IMR-90 (cell line): ENCODE measurements at places on chromosomes 3 and 15. TPM values are rescaled to one million over a fixed set of nuclear protein-coding genes. Genes with fewer than 3 reads are reported as not detected.

DNA sequence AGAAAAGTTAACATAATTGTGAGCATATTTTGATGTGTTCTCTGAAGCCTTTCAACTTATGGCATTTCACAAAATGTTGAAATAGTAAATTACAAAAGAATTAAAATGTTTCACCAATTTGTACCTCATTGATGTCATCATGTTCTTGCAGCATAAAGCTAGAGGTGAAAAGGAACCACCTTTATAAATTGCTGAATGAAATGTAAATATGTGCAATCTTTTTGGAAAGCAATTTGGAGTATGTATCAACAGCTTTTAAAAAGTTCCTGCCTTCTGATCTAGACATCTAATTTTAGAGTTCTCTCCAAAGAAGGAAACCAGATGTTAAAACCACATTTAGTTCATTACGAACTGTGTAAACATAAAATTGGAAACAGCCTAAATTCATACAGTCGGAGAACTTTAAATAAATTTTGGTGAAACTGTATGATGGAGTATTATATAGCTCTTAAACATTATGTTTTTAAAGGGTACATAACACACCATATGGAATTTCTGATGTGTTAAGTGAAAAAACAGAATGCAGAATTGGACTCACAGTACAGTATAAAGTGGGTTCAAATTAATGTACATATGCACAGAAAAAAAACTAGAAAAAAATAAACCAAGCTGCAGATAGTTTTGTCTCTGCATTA, 311.2 kb upstream of the NAALADL2 start:
- DNase-seq, result peak; percentile 28
- H3K4me1 ChIP-seq, result no peaks in the 10 kb centered on the region; the same call in 1 of the 2 replicates
- no peaks in the 10 kb centered on the region for H3K36me3 ChIP-seq
- no peaks in the 10 kb centered on the region for H3K27me3 ChIP-seq

- peak; percentile 58 for DNase-seq
- H3K27me3 ChIP-seq, result no peaks in the 10 kb centered on the region
- peaks cover 48% of the 10 kb centered on the region for H3K36me3 ChIP-seq
- H3K4me3 ChIP-seq, result no peak overlapping the region
Observed at GRCh38 chr15:48472756-48473155, 141.5 kb downstream of the DUT start.

GRCh38 chr3:186493525-186494255, 50.5 kb downstream of the CRYGS start:
- no peak overlapping the region for H3K4me3 ChIP-seq
- H3K27me3 ChIP-seq, result peaks cover 20% of the 10 kb centered on the region
- no peaks in the 10 kb centered on the region for H3K36me3 ChIP-seq
- H3K27ac ChIP-seq, result no peak overlapping the region
- DNase-seq, result peak; percentile 59

GRCh38 chr3:23254835-23255234, 51.7 kb downstream of the UBE2E2 start:
- no peaks in the 10 kb centered on the region for H3K36me3 ChIP-seq
- no peaks in the 10 kb centered on the region; the same call in 1 of the 2 replicates for H3K4me1 ChIP-seq
- H3K27ac ChIP-seq, result no peak overlapping the region
- H3K4me3 ChIP-seq, result no peak overlapping the region

GRCh38 chr3:70951316-70951715, 632.2 kb downstream of the FOXP1 start:
- no peaks in the 10 kb centered on the region; the same call in 1 of the 2 replicates for H3K4me1 ChIP-seq
- no peak overlapping the region for H3K27ac ChIP-seq
- no peak overlapping the region for H3K4me3 ChIP-seq

The ARL14 gene
- under 0.01 and 0.18 TPM in 2 replicates for total RNA-seq

- DNase-seq, result no peak
- no peak overlapping the region for H3K4me3 ChIP-seq
- no peaks in the 10 kb centered on the region for H3K4me1 ChIP-seq
- no peaks in the 10 kb centered on the region for H3K36me3 ChIP-seq
Observed at GRCh38 chr3:132174500-132174899, 139.7 kb upstream of the CPNE4 start.

DNA sequence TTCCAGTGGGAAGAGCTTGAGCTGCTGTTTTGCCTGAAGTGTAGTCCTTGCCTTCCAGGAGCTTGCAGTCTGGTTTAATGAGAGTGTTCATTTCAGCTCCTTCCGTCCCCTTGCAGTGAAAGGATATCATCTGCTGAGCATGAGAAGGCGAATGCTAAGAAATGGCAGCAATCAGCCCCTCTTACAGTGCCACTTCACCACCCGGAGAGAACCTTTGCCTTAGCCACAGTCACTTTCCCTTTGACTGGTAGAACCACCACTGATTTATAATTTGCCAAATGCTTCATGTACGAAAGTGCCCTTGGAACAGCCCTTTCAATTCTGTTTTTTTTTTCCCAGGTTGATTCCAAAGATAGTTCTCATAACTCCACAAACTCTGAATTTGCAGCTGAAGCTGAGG, 11.5 kb downstream of the TATDN2 start:
- no peak for DNase-seq
- H3K27ac ChIP-seq, result no peak overlapping the region
- no peaks in the 10 kb centered on the region for H3K27me3 ChIP-seq
- no peak overlapping the region for H3K4me3 ChIP-seq

- no peaks in the 10 kb centered on the region for H3K4me1 ChIP-seq
- no peaks in the 10 kb centered on the region for H3K27me3 ChIP-seq
- H3K27ac ChIP-seq, result no peak overlapping the region
- H3K36me3 ChIP-seq, result no peaks in the 10 kb centered on the region
- no peak overlapping the region for H3K4me3 ChIP-seq
Observed at GRCh38 chr15:83999396-84000135, 236.0 kb upstream of the GOLGA6L4 start.

GRCh38 chr3:109874896-109875708, 537.8 kb upstream of the DPPA4 start:
- no peaks in the 10 kb centered on the region for H3K36me3 ChIP-seq
- peak; percentile 2 for DNase-seq
- H3K27ac ChIP-seq, result no peak overlapping the region
- no peaks in the 10 kb centered on the region for H3K4me1 ChIP-seq

The LYZL4 gene
- not detected in 2 replicates for total RNA-seq

DNA sequence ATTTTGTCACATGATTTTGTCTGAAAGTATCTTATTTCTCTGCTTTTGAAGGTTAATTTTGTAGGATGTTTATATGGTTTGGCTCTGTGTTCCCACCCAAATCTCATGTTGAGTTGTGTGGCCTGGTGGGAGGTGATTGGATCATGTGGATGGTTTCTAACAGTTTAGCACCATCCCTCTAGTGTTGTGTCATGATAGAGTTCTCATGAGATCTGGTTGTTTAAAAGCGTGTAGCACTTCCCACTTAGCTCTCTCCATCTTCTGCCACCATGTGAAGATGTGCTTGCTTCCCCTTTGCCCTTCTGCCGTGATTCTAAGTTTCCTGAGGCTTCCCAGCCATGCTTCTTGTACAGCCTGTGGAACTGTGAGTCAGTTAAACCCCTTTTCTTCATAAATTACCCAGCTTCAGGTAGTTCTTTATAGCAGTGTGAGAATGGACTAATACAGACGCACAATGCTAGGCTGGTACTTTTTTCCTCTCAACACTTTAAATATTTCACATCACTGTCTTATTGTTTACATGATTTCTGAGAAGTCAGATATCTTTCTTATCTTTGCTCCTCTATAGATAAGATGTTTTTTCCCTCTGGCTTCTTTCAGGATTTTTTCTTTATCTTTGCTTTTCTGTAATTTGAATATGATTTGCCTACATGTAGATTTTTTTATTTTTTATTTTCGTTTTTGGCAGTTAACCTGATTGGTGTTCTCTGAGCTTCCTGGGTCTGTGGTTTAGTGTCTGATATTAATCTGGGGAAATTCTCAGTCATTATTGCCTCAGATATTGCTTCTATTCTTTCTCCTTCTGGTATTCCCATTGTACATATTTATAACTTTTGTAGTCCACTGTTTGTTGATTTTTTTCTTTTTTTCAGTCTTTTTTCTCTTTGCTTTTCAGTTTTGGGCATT, 22.2 kb downstream of the BTD start:
- H3K27me3 ChIP-seq, result no peaks in the 10 kb centered on the region
- H3K36me3 ChIP-seq, result no peaks in the 10 kb centered on the region
- H3K4me1 ChIP-seq, result no peaks in the 10 kb centered on the region

DNA sequence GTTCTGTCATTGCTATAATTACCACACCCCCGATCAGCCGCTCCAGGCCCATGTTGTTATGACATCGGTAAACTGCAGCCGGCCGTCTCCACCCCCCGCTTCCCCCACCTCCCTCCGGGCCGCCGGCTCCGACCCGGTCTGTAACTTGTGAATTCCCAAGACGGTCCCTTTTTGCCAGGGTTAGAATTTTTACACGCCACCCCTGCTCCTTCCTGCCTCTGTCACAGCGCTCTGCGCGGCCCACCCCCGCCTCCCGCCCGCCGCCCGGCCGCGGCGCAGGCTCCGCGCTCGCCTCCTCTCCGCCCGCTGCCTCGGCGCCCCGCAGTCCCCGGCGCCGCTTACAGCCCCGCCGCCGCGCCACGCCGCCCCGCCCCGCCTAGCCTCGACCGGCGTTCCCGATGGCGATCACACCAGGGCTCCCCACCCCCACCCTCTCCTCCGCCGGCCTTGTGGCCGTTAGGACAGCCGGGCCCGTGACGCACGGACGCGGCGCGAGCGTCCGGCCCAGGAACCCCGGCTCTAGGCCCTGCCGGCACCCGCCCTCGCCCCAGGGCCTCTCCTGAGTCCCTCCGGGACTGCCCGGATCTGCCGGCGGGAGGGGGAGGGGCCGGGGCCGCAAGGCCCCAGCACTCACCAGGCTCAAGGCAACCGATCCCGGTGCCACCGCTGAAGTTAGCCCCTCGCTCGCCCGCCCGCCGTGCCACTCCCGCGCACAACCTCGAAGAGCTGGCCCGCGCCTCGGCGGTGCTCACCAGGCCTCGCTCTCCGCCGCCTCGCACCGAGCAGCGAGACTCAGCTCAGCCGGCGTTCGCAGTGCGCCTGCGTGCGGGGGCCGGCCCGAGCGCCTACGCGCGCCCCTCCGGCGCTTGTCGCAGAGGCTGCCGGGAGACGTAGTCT, at the start of gene KPNA1:
TSS of gene KPNA1 (minus strand) at position 817 of the 897 bp plus-strand sequence. CDS start 18,374 bp downstream, outside the sequence.
- no peaks in the 10 kb centered on the region for H3K36me3 ChIP-seq
- H3K27ac ChIP-seq, result peak within 1 kb of the TSS; percentile 91
- DNase-seq, result peak; percentile 83
- H3K27me3 ChIP-seq, result no peaks in the 10 kb centered on the region
- 0 out of 2 replicates have a peak, but pooled peaks cover 3% of the 10 kb centered on the region for H3K4me1 ChIP-seq
- peak within 1 kb of the TSS; percentile 88 for H3K4me3 ChIP-seq

- no peaks in the 10 kb centered on the region; the same call in 1 of the 2 replicates for H3K27me3 ChIP-seq
- peak; percentile 63 for DNase-seq
- no peak overlapping the region for H3K4me3 ChIP-seq
- peak overlapping the region; percentile 79 for H3K27ac ChIP-seq
Observed at GRCh38 chr3:37812499-37812896, 49.2 kb upstream of the CTDSPL start.

DNA sequence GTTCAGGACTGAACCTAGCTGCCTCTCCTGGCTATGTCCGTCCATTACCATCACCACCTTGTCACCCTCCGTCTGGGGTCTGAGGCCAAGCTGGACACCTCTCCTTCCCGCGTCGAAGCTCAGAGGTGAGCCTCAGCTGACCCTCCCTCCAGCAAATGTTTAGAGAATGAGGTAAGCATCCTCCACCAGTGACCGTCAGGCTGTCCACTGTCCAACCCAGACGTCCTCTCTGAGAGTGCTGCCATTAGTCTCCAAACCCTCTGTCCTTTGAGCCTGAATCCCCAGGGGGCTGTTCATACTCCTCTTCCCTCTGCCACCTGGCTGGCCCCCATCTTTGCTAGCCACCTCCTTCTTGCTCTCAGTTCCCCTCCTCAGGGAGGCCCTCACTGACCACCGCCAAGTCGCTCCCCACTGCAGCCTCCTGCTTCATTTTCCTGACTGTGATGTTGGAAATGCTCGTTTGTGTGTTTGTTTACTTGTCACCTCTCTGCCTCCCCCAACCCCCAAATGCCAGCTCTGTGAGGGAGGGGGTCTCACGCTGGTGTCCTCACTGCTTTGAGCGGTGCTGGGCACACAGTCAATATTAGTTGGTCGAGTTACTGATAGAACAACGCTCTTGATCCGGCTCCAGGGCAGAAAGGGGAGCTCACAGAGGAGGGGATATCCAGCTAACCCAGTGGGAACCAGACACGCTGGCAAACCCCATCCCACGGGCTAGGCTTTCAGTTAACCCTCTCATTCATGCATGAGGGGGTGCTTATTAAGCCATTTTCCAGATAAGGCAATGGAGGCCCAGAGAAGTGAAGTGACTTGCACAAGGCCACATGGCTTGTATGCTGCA, 64.9 kb downstream of the IQSEC1 start:
- H3K4me3 ChIP-seq, result no peak overlapping the region
- no peaks in the 10 kb centered on the region; the same call in 1 of the 2 replicates for H3K4me1 ChIP-seq
- H3K27ac ChIP-seq, result no peak overlapping the region
- no peak for DNase-seq
- no peaks in the 10 kb centered on the region for H3K36me3 ChIP-seq

The GOLGA8A gene
- 4.7 and 5.3 TPM in 2 replicates for total RNA-seq

The PHLDB2 gene
- total RNA-seq, result 27.2 and 28.7 TPM in 2 replicates

DNA sequence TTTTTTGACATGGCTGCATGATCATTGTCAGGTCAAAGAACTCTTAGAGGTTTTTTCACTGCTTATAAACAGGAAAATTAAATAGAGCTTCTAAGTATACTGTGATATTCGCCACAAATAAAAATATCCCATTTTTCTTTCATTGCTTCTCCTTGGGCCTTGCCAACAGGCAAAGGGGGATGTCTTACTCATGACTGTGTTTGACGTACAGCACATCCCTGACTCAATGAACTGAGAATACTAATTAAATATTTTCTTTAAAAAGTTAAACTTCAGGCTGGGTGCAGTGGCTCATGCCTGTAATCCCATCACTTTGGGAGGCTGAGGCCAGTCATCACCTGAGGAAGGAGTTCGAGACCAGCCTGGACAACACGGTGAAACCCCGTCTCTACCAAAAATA, 41.4 kb upstream of the CCDC80 start:
- H3K36me3 ChIP-seq, result no peaks in the 10 kb centered on the region
- DNase-seq, result peak; percentile 64
- peaks cover 15% of the 10 kb centered on the region for H3K4me1 ChIP-seq
- H3K27me3 ChIP-seq, result no peaks in the 10 kb centered on the region
- no peak overlapping the region for H3K4me3 ChIP-seq

GRCh38 chr3:150495563-150496168, 50.6 kb downstream of the SERP1 start:
- H3K36me3 ChIP-seq, result no peaks in the 10 kb centered on the region
- no peaks in the 10 kb centered on the region for H3K27me3 ChIP-seq
- peak; percentile 60 for DNase-seq
- no peak overlapping the region for H3K4me3 ChIP-seq
- peaks cover 2% of the 10 kb centered on the region; the same call in 1 of the 2 replicates for H3K4me1 ChIP-seq
- H3K27ac ChIP-seq, result no peak overlapping the region

The LMAN1L gene
- total RNA-seq, result not detected in 2 replicates

The FBXW12 gene
- total RNA-seq, result not detected in 2 replicates

DNA sequence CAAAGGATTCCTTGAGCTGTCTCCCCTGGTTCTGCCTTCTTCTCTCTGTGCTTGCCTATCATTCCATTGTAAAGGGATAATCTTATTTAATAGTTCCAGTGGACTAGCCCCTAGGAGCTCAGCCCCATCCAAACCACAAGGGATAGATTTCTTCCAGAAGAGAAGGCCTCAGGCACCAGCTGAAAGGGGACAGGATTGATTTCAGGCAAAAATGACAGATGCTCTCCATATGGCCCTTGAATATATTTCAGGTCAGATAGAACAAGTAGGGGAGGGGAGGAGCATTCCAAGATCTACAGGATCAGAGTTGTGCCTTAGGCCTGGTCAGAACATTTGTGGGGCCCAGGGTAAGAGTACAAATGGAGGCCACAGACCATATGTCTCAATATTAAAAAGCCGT, 85.3 kb downstream of the RPLP1 start:
- H3K27me3 ChIP-seq, result peaks cover 49% of the 10 kb centered on the region
- H3K27ac ChIP-seq, result no peak overlapping the region
- no peak for DNase-seq
- no peaks in the 10 kb centered on the region for H3K36me3 ChIP-seq
- no peaks in the 10 kb centered on the region for H3K4me1 ChIP-seq
- H3K4me3 ChIP-seq, result no peak overlapping the region

The C3orf70 gene
- 1.8 and 2.8 TPM in 2 replicates for total RNA-seq
